Renal cortical epithelial cell (primary cell): ENCODE measurements at places on chromosomes 7 and 10. TPM values are rescaled to one million over a fixed set of nuclear protein-coding genes. Genes with fewer than 3 reads are reported as not detected.
A peak's percentile ranks its signal among the peaks of the same experiment; 100 is the strongest.

DNA sequence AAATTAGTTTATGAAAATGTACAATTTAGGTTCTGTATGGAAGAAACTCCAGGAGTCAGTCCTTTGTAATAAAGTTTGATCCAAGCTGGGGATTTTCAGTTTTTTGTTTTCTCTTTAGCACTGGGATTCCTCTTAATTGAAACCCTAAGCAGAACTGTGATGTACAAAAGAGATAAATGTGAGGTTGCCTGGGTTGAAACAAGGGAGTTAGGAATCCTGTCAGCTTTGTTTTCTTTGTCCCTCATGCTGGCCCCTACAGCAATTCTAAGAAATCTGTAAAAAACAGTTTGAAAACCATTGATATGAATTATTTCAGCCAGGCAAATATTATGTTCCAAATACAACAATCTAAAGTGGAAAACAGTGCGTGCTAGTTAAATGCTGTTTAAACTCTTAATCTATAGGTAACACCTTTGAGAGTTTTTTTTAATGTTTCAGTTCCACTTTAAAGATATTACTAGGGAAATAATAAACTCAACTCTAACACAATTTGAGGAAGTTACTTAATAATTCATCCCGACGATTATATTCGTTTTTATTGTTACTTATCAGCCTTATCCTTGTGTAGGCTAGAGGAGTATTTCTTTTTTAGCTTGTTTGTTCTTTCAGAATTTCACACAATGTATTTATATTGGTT, 65.3 kb downstream of the SGCE start:
- no peak for DNase-seq

The ATOH7 gene
- 0.05 TPM in 1 of 2 replicates, not detected in the other for total RNA-seq

DNA sequence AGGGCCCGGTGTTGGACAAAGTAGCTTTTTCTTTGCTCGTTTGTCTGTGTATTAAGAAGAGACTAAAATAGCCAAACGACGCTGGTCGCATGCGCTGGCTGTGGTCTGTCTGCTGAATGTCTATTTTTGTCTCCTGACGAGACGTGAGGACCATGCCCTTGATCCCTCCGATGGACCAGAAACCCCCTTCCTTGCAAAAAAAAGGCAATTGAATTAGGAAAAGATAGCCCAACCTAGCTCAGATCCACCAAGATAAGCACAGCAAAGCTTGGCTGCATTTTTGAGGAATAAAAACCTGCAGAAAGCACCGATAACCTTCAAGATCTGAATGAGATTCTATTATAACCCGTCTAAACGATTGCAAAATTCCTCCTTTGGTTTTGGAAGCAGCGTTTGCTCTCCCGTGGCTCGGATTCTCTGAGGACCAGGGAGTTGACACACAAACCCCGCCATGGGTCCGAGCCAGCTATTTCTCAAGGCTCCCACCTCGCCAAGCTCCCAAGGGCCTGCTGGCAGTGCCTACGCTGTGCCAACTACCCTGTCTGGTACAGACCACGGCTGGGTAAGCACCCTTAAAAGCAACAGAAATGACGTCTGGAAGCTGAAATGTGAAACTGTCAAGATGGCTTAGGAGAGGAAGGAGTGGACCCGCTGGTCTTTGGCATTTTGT, 17.7 kb upstream of the TTYH3 start:
- peak; percentile 76 for DNase-seq

The ACADSB gene
- total RNA-seq = 4.2 and 11.0 TPM in 2 replicates

The FAM131B gene
- total RNA-seq = 1.0 and 4.2 TPM in 2 replicates

GRCh38 chr10:2618690-2619089, 448.7 kb upstream of the PFKP start:
- DNase-seq = no peak

DNA sequence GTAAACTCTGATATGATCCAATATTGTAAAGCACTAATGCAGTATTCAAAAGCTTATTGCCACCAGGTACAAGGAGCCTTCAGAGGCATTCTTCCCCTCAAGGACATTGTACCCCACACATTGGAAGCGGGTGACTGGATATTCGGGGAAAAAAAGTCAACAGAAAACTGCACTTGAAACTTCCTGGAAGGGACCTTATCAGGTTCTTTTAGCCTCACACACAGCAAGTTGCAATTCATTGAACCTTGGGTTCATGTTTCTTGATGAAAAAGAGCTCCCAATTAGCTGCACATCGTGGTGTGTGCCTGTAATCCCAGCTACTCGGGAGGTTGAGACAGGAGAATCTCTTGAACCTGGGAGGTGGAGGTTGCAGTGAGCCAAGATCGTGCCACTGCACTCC, 16.4 kb upstream of the MICU1 start:
- DNase-seq = no peak

The MINPP1 gene
- total RNA-seq = 26.7 and 40.4 TPM in 2 replicates

DNA sequence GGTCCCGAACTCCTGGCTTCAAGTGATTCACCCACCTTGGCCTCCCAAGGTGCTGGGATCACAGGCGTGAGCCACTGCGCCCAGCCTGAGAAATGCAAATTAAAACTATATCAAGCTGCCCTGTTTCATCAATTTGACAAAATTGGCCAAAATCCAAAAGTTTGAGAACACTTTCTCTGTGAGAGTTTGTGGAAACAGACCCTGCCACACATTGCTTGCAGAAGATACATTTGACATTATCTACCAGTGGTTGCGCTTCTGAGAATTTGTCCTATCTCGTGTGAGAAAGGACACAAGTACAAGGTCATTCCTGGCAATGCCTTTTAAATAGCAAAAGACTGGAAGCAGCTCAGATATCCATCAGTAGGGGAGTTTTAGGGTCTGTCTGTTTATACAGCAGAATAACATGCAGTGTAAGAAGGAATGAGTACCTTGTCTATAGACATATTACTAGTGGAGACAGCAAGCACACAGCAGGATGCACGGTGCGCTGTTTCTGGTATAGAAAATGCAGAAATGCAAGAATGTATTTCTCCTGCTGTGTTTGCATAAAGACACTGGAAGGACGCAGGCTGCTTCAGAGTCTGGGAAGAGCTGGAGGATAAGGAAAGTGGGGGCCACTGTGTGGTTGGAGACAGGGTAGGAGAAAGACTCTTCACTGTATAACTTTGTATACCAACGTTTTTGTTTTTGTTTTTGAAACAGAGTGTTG, 4.3 kb downstream of the LHPP start:
- DNase-seq = no peak

The NEUROG3 gene
- total RNA-seq = not detected in 2 replicates

GRCh38 chr7:155287284-155287935, 10.3 kb upstream of the INSIG1 start:
- no peak for DNase-seq

The PDE6C gene
- not detected in 2 replicates for total RNA-seq

The UBE3C gene
- 102 and 153 TPM in 2 replicates for total RNA-seq

The GPNMB gene
- total RNA-seq = 11.5 and 120 TPM in 2 replicates

GRCh38 chr10:123808906-123809305, 82.7 kb downstream of the CPXM2 start:
- DNase-seq = no peak
